ENCODE measurements at places on chromosomes 4 and X.

DNA sequence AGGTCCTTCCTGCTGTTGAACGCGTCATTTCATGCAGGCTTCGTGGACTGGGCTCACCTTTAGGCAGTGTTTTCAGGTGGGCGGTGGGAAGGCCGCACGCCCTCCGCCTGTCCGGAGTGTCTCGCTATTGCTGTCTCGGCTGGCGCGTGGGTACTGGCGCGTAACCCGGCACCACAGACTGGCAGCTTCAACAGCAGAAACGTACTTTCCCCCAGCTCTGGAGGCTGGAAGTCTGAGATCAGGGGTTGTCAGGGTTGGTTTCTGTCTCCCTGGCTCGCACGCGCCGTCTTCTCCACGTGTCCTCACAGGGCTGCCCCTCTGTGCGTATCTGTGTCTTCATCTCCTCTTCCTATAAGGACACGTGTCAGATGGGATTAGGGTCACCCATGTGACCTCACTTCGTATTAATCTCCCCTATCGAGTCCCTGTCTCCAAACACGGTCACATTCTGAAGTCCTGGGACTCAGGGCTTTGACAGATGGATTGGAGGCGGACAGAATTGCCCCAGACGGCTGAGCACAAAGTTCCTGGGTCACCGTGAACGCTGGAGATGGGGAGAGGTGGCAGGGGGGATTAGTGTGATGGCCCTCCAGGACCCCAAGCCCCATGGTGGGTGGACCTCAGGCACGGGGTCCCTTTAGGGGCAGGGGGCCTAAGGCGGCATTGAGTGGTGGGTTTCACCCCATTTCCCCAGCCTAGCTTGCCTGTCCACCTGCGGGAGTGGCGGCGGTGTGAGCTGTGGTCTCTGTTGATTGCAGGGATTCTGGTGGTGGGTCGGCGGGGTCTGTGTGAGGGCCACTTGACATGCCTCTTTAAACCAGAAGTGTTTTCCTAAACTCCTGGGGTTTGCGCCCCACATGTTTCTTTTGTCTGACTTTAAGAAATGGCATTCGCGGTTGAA lies 83.4 kb upstream of the LRPAP1 start:
- no peak for DNase-seq

DNA sequence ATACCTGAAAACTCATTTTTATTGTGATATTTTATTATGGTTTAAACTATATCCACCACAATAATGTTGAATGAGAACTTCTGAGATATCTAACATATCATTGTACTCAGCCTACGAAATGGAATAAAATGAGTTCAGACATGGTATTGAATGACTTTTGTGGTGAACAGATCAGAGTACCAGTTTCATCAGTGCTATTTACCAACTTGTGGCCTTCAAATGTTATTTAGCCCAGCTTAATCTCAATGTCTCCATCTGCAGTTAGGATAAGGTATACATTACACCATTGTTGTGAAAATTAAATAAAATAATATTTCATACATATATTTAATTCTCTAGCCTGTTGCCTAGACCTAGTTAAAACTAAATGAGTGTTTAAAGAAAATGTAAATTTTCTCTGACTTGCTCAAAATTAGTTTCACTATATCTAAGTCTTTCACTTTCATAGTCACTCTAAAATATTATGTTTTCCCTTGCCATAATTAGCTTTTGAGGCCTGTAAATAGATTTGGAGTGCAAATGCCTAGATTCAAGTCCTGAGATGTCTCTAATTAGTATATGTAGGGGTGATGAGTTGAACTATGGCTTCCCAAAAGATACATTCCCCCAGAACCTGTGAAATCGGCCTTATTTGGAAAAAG lies 594.2 kb downstream of the STPG2 start:
- DNase-seq = no peak

- no peak for DNase-seq
Observed at GRCh38 chr4:83179205-83179604, 64.7 kb upstream of the PLAC8 start.

- no peak for DNase-seq
Observed at GRCh38 chr4:17512973-17513665, 1.2 kb upstream of the QDPR start.

GRCh38 chrX:101051153-101051548 lies 760 bp downstream of the TRMT2B start:
- no peak for DNase-seq

DNA sequence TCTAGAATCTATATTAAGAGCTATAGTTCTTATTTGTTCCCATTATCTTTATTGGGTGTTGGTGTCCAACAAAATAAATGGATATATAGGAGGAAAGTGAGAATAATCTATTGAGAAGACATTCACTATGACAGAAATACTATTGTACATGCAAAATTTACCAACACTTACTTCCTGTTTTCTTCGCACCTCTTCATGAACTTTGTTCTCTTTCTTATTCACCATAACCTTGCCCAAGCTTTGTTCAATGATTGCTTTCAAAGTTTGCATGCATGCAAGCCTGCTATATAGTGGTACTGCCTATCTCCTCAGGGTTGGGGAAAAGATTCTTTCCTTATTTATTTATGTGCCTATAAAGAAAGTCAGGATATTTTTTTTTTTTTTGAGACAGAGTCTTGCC lies 176.4 kb upstream of the JADE1 start:
- DNase-seq = no peak

- no peak for DNase-seq
Observed at GRCh38 chr4:86818841-86819240, 30.3 kb downstream of the SLC10A6 start.

DNA sequence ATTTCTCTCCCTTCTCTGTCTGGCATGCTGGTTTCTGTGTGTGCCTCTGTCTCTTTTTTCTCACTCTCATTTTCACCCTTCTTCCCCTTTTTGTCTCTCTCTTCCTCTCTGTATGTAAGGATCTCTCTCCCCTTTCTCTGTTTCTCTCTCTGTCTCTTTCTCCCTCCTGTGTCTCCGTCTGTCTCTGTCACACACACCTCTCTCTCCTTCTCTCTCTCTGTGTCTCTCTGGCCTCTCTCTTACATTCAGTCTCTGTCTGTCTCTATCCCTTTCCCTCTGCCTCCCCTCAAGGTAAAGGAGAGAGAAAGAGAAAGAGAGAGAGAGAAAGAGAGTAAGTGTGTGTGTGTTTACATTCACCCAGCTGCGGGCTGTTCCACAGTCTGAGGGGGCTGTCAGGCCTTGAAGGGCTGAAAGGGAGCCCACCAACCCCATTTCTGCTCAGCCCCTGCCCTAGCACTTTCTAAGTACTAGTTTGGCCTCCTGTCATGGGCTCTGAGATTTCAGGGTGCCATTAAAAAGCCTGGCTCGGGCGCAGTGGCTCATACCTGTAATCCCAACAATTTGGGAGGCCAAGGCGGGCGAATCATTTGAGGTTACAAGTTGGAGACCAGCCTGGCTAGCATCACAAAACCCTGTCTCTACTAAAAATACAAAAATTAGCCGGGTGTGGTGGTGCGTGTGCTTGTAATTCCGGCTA lies 9.6 kb upstream of the TSPYL2 start:
- DNase-seq = no peak

DNA sequence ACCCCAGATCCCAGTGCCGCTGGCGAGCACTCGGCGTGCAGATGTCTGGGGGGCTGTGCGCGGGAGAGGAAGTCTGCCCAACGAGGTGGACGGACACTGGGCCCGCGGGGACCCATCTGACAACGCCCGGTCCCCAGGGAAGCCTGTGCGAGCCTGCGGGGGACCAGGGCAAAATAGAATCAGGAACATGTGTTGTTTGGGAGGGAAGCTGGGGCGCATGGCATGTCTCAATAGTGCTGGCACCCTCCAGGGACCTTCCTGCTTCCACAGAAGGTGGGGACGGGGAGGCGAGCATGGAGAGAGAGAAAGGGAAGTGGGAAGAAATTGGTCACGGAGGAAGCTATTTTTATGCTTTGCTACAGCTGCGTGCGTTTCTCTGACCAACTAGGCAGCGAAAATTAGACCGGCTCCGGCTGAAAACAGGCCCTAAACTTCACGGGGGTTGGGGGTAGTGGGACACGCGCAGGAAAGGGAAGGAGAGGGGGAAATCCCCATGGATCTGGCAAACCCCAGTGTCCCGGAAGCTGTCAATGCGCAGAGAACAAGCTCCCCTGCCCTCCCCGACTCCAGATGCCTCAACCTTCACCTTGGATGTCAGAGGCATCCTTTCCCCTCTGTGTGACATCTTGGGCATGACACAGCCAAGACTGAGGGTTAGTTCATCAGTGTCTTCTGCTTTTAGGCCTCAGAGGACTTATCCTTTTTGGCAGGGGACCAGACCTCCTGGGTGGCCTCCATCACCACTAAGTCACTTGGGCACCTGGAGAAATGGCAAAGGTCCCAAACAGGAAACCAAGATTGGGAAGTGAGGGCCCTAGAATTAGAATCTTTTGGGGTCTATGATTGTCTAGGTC lies 169.8 kb upstream of the BCOR start:
- DNase-seq = no peak

DNA sequence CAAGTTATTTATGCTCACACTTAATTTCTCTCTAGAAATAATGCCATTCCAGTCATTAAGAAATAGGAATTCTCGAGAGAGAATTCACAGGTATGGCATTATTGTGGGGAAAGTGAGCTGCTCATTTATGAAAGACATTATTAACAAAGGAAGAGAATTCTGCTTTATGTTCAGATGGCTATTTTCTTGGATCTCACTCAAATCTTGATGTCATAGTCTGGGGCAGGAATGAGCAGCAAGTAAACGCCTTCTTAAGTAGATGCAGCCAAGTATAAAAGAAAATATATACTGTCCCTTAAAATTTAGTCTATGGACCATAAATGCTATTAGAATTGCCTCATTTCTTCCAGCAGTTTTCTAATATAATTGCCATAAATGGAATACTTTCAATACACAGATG lies 58.2 kb upstream of the FBXW7 start:
- no peak for DNase-seq

DNA sequence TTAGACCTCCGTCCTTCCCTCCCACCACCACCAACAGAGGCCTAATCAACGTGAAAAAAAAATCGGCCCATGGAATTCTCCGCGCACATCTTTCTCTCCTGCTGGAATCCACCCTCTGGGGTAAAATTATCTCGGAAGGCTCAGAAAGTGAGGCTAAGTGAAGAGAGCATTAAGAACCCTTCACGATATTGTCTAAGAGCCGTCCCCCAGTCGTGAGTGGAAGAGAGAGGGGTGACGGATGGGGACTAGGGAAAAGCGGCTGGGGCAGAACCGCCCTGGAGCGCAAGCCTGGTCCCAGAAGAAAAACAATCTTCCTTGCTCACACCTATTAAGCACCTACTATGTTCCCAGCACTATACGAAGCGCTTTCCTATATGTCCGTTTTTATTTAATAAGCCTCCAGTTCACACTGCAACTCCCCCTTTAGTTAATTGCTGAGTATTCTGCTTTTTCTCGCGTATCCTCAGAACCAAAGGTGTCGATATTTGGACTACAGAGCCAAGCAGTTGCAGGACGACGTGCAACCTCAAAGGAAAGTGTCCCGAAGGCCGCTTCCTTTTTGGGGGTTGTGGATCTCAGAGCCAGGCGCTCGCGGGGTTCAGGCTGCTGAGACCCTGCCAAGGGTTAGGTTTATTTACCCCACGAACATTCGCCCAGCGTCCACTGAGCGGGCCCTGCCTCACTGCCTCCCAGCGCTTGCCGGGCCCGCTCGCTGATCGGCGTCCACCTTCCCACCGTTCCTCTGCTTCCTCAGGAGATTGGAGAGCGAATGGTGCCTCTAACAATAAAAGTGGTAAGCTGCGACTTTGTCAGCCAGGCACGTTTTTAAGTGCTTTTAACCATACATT lies 889 bp downstream of the MGARP start:
- DNase-seq = no peak

DNA sequence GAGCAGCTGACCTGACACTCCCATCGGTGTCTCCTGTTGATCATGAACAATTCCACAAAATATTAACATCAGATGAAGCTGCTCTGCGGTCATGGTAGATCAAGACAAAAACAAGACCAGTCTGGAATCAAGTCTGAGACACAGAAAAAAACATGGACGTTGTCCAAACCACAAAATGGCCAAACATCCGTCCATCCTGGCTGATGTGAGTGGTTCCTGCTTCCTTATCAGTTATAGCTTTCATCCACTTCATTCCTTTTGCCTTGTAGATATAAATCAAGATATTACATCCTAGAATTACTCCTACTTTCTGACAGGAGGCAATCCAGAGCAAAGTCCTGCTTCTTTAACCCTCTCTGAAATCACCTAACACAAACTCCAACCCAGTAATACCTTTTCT lies 28.8 kb upstream of the PCSK1N start:
- DNase-seq = no peak

- DNase-seq = no peak
Observed at GRCh38 chrX:85993539-85994197, 53.7 kb downstream of the CHM start.

GRCh38 chr4:7987148-7987989 lies 47.7 kb upstream of the AFAP1 start:
- DNase-seq = no peak

DNA sequence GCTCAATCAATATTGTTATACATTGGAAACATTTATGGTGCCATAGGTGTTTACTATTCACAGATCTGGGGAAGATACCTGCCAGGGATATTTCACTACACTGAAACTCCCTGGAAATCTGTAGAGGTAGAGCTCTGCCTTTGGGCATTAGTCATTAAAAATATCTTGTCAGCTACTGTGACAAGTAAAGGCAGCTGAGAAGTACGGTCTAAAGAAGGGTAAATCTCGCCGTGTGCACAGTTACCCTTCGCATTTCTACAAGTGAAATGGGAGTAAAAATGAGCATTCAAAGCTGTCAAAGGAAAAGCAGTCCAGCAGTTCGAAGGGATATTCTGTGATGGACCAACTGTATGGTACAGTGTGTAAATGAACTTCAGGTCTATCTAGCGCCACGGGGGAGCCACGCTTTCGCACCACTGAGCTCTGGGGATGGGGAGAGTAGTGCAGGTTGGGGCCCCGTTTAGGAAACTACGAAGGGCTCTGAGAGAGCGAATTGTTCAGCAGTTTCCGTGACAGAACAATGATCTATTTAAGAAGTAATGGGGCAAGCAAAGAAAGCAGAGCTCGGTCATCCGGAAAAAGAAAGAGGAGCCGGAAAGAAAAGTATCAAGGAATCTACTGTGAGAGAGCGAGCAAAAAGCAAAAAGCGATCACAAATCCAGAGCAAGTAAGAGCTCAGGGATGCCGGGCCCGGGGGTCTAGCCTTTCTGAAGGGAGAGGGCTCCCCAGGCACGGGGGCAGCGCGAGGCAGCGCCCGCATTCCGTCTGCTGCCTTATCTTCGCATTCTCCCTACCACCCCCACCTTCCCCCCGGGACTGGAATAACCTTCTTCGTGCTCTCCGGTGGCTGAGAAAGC lies 646 bp downstream of the TIGD4 start:
- no peak for DNase-seq

GRCh38 chr4:145939441-145939750 lies 773 bp upstream of the ZNF827 start:
- DNase-seq = no peak

DNA sequence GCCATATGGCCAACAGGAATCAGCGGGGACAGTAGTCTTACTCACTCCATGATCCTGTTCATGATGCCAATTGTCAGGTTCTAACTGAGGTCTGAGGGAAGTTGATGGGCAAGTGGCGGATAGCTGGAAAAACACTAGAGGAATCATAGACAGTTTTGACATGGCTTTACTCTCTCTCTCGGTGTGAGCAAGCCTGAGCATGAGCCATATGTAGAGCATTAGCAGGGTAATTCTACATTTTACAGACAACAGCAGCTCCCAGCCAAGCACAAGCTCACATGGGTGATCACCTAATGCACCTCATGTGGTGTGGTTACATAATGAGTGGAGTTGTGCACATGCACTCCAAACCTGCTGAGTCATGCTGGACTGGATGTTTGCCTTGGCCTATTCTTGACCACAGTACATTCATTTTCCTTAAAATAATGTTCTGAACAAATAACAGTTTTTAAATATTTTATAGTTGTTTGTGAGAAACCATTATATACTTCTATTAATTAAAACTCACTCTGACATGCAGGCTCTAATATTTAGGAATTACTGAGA lies 429.2 kb downstream of the GPAT3 start:
- no peak for DNase-seq

- no peak for DNase-seq
Observed at GRCh38 chr4:106582103-106582502, 213.5 kb upstream of the GIMD1 start.
